ENCODE measurements at places on chromosomes 7 and 10.

DNA sequence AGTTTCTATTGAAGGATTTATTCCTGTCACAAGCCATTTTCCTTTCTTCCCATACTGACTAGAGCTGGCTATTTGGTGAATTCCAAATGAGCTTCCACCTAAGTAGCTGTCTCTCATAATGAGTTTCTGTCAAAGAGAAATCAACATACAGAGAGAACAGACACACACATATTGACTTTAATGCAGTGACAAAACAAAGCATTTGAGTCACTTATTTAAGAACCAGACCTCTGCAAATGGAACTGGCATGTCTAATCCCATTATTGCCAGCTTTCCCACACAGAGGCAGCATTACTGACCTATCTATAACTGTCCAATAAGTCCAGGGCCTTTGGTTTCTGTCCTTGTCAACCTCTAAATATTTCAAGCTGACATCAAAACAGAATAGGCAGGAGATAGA, 179.3 kb upstream of the CSTF2T start:
- no peak for DNase-seq

DNA sequence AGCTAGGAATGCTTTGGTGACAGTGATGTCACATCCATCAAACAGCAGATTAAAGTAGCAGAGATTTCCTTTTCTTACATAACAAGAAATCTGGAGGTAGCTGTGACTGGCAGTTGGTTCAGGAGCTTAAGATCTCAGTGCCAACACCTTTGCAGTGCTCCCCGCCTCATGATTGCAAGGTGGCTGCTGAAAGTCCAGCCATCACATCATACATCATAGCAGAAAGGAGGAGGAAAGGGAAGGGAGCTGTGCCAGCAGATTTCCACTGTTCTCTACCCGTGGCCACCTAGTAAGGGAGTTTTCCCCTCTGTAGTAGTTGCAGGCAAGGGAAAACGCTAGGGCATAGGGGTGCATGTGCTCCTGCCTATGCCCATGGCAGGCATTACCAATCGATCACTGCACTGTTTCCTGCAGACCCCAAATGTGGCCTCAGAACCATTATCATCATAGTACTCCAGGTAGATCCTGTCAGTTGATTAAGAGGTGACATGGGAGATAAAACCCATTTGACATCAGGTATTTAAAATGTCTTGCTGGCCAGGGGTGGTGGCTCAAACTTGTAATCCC, 57.9 kb upstream of the GTF2IRD1 start:
- no peak for DNase-seq

GRCh38 chr10:119898577-119898976, 6.0 kb downstream of the SEC23IP start:
- DNase-seq = no peak

- DNase-seq = no peak
Observed at GRCh38 chr7:7099584-7100014, 82.7 kb upstream of the C1GALT1 start.

DNA sequence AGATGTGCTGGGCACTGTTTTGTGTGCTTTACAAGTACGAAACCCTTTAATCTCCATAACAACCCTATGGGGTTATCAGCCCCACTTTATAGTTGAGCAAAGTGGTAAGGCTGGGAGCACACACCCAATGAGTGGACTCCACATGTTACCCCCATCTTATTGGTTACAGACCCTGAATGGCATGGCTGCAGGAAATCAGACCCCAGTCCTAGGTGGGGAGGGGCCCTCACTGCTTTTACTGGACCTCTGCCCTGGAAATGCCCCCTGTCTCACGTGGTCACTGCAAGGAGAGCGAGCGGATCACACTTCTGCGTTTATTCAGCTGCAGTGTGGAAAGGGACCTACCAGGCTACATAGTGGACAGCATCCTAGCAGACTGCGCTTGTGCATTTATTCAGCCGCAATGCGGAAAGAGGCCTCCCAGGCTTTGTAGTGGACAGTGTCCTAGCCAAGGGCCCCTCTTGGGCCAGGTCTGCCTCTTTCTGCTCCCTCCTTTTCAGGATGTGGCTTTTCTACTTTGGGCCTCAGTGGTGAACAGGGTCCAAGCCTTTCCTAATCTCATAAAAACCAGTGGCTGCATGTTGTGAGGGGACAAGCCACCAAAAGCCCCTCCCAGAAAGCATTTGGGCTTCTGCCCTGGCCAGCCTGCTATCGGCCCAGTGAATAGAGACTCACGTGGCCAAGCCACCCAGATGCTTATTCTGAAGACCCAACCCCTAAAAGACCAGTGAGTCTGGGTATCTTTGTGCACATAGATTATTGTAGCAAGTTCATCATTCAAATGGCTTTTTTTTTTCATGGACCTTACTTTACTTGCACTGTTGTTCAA, 405.7 kb upstream of the RNF32 start:
- DNase-seq = no peak

- DNase-seq = no peak
Observed at GRCh38 chr10:34178756-34179155, 636.3 kb downstream of the PARD3 start.

GRCh38 chr10:75407224-75407712, 5.7 kb upstream of the ZNF503 start:
- no peak for DNase-seq

- DNase-seq = no peak
Observed at GRCh38 chr10:69897432-69897831, 95.7 kb downstream of the COL13A1 start.

GRCh38 chr7:132685277-132685676, 109.0 kb upstream of the PLXNA4 start:
- no peak for DNase-seq

GRCh38 chr7:141263508-141263907, 189.6 kb downstream of the TMEM178B start:
- no peak for DNase-seq

DNA sequence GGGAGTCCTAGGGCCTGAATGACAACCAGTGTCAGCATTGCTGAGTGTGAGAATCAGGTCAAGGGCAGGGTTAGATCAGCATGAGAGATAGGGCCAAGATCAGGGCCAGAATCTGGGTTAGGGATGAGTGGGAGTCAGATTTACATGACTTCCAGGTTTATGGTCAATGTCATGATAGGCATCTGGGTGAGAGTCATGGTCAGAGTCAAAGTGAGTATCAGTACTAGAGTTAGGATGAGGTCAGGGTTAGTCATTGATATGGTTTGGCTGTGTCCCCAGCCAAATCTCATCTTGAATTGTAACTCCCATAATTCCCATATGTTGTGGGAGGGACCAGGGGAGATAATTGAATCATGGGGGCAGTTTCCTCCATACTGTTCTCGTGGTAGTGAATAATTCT, 12.3 kb downstream of the MRPS24 start:
- no peak for DNase-seq

DNA sequence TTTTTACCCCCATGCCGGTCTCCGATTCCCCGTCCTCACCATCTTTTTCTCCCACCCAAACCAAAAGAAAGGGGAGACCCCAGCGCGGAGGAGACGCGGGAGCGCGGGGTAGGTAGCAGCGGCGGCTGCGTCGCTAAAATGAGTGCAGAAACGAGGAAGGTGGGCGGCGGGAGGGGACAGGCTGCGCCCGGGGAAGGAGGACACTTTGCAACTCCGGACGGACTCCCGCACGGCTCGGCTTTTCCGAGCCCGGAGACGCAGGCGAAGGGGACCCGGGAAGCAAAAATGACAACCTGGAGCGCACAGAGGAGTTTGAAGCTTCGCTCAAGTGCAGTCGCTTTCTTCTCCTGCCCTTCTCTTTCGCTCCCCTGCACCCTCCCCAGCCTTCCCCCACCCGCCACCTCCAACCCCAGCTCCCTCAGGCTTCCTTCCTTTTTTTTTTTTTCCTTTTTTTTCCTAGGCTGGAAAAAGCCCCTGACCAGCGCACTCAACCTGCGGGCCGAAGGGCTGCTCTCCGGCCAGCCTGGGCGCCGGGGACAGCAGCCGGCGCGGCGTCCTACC, 453 bp downstream of the SFMBT2 start:
- DNase-seq = peak; percentile 42

DNA sequence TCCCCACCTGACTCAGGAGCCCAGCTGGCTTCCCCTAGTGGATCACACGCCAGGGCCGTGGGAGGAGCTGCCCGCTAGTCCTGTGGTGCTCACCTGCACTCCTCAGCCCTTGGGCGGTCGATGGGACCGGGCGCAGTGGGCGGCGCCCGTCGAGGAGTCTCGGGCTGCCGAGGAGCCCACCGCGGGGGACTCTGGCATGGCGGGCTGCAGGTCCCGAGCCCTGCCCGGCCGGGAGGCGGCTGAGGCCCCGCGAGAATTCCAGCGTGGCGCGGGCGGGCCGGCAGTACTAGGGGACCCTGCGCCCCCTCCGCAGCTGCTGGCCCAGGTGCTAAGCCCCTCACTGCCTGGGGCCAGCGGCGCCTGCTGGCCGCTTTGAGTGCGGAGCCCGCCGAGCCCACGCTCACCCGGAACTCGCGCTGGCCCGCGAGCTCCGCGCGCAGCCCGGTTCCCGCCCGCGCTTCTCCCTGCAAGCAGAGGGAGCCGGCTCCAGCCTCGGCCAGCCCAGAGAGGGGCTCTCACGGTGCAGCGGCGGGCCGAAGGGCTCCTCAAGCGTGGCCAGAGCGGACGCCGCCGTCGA, 367.9 kb downstream of the TYW1 start:
- DNase-seq = no peak

DNA sequence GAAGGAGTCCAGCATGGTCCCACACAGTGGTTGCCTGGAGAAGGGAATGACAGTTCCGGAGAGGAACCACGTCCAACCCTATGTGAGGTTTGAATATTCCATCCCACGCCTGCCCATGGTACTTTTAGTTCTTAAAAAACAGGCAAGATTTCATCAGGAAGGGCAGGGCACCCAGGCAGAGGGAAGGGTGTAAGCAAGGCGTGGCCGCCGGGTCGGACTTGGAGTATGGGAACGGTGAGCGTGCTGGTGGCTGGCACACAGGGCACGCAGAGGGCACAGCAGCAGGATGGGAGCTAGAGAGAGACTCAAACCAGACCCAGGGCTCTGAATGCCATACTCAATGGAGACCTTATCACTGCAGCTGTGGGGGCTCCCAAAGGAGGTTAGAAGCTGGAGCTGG, 34.3 kb downstream of the FAM53B start:
- no peak for DNase-seq

GRCh38 chr10:115696747-115697146, 576.3 kb downstream of the GFRA1 start:
- DNase-seq = no peak

DNA sequence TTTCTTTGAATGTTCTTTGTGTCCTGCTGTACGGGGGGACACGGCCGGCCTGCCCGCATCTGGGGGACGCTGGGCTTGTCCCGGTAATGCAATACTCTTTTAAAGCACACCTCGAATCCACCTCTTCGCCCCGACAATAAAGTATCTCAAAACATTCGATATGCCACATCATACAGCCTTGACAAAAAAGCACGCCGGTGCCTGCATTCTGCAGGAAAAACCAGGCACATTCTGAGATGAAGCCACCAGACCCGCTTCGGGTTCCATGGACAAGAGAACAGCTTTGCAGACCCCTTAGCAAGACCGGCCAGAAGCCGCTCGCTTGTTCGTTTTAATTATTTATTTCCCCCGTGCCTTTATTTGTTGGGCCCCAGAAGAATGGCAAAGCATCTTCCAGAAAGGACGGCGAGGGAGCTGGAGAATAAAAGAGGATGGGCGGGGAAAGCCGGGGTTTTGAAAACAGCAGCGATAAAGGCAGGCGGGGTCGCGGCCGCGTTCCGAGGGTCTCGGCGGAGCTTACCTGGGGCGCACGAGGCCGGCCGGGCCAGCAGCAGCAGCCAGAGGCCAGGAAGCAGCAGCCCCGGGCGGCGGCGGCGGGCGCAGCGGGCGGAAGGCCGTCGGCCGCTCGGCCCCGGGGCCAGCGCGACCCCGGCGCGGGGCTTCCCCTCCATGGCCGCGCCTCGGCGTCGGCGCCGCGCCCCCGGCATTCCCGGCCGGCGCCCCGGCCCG, 462 bp downstream of the KIAA1549 start:
- no peak for DNase-seq

DNA sequence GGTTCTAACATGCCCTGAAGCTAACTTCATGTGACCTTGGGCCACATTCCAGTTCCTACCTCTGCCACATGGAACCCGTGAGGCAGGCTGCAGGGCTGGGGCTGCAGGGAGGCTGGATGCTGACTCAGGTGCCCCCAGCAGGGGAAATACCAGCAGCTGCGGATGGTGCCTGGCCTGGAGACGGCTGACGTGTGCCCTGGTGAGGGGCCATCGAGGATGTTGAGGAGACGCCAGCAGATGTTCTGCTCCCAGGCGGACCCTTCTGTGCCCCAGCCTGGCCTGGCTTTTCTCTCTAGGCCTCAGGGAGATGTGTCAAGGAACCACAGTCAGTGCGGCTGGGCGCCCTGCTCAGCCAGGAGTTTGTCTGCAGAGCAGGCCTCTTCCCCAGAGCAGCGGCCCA, 8.8 kb downstream of the BAG3 start:
- DNase-seq = no peak

GRCh38 chr7:22372863-22373262, 15.9 kb upstream of the RAPGEF5 start:
- DNase-seq = no peak

DNA sequence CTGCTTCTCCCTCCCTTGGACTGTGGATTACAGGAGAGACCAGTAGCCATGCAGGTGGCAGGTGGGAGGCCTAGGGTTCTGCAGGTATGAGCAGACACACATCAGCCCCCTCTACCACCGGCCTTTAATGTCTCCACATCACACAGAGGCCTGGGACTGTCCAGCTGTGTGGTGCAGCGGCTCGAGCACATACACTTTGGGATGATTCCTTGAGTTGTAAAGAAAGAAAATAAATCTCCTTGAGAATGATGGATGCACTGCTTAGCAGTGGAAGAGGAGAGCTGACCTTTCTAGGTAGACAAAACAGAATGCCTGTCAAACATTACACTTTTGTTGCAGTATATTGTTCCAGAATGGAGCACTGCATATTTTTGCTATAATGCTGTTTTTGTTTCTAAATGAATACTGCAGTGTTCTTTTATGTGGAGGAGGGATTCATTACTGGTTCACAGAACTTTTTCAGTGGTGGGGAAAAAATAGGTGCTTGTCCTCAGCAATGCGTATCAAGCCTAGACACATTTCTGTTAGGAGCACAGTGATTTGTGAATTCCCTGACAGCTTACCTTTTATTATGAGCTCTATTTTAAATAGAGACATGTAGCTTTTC, 66.0 kb downstream of the PTPRE start:
- DNase-seq = no peak

DNA sequence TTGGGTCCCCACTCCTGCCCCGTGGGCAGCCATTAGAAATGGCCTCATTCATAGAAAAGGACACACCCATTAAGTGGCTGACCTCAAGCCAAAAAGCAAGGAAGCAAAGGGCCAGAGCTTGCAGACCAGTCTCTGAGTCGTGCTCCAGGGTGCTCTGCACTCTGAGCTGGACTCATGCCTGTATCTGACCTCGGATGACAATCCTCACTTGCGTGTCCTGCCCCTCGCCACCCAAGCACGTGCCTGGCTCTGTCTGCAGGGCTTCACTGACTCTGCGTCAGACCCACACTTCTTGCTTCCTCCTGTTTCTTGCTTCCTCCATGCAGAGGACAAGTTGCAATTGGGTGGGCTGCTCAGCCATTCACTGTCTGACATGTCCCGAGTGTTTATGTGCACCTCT, 138.8 kb downstream of the OAT start:
- DNase-seq = no peak

- DNase-seq = no peak
Observed at GRCh38 chr7:101239951-101240220, 2.3 kb upstream of the CLDN15 start.
